Activated CD4-positive, alpha-beta T cell treated with anti-CD3 and anti-CD28 coated beads for 36 hours (primary cell): ENCODE measurements at places on chromosomes 3 and 15. TPM values are rescaled to one million over a fixed set of nuclear protein-coding genes. Genes with fewer than 3 reads are reported as not detected.

- no peak for DNase-seq
Measured at GRCh38 chr15:79257454-79257853, 25.1 kb upstream of the ANKRD34C start.

DNA sequence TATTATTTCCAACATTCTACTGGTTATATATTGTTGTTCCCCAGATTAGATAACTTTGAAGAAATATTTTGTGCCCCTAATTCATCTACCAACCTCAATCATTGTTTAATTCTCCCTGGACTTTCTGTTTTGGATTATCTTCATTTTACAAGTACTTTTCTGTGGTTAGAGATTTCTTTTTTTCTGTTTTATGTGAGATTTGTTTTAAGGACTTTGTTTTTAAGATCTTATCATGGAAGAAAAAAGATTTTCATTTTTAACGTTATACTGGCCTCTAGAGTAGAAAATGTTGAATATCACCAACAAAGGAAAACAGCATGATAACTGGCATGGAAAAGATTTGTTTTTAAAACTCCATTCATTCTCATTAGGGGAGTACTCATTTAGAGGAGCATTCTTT, 210.9 kb upstream of the KCNMB2 start:
- DNase-seq: no peak

GRCh38 chr3:18643281-18643680, 218.1 kb upstream of the SATB1 start:
- DNase-seq: peak; percentile 24

- no peak for DNase-seq
Measured at GRCh38 chr3:191388823-191389222, 58.5 kb upstream of the UTS2B start.

DNA sequence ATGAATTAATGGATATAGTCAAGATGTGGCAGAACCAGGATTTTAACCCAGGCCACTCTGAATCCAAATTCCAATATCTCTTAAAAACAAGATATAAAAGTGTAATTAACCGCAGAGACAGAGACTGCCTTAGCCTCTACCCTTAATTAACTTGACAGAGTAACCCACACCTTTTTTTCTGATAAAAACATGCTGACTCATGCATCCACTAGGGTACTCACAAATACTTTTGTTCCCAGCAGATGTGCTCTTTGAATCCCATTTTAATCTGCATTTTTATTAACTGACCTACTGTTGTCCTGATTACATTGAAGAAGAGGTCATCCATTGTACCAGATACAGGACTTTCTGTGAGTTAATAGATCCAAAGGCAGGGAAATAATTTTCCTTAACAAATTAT, 278.3 kb downstream of the CHL1 start:
- DNase-seq: no peak

- DNase-seq: peak; percentile 76
Measured at GRCh38 chr15:74776821-74777768, 4.8 kb upstream of the CSK start.

GRCh38 chr3:15858547-15859506, 61.0 kb upstream of the ANKRD28 start:
- peak; percentile 80 for DNase-seq

DNA sequence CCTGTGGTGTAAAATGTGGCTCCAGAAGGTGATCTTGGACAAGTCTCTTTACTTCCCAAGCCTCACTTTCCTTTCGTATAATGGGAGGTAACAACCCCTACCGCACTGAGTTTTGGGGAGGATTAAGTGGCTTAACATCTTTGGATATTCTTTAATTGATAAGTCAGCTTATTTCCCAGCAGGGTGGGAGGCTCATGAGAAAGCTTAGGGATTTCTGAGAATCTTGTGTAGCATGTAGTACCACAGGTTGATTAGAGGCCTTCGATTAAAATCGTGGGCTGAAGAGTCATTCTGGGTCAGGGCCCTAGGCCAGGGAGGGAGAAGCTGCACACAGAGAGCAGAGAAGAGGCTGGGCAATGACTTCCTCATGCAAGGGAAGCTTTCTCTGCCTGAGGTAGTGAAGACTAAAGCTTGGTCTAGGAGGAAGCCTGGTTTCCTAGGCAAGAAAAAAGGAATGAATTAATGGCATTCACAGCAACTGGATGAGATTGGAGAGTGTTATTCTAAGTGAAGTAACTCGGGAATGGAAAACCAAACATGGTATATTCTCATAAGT, 1.5 kb upstream of the NMNAT3 start:
- DNase-seq: no peak

- peak; percentile 87 for DNase-seq
Measured at GRCh38 chr3:186783731-186784515, 546 bp downstream of the EIF4A2 start.

DNA sequence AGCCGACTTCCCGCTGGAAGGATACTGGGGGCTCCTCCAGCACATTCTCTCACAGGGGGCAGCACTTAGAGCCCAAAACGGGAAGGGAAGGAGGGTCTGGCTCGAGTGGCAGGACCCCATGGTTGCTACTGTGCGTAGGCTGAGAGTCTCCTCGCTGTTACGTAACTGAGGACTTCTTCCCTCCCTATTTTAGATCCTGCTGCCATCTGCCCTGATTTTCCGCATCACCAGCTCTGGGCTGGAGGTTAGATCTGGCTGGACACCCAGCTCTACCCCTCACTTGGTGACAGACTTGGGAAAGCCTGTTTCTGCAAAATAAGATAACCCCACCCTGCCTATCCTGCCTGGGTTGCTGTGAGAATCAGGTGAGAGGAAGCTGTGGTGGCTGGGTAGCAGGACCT, 47.7 kb downstream of the BDH1 start:
- no peak for DNase-seq

- peak; percentile 41 for DNase-seq
Measured at GRCh38 chr3:106337116-106337515, 468.3 kb upstream of the CBLB start.

- no peak for DNase-seq
Measured at GRCh38 chr3:151074256-151074655, 11.2 kb upstream of the MED12L start.

DNA sequence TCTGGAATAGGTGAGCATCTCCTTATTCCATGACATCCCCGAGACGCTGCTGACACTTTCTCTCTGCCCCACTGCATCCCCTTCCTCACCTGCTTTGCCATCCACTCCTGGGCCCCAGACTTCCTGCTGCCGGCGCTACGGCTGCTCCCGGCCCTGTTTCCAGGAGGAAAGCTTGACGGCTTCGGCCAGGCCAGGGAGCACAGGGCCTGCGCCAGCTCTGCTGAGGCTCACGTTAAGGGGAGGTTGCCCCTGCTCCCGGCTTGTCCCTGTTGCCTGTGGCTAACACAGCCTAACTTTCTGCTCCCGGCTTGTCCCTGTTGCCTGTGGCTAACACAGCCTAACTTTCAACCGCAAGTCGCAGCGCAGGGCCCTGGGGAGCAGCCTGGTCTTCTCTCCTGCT, 177.3 kb upstream of the RGMA start:
- DNase-seq: no peak

DNA sequence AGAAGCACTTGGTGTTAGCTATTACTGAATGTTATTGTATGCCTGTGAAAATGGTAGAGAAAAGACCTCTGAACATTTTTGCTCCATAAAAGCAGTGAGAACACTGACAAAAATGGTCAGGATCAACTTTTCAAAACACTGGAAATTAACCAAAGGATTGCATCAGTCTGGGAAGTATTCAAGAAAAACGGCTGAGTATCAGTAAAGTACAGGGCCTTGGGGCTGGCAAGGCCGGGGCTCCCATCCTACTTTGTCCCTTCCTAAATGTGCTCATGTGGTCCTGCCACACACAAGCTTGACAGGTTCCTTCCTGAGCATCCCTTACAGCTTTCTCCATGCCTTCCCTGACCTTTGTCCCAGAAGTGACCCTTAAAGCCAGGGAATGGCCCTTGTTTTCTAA, 84.0 kb downstream of the CFAP20DC start:
- no peak for DNase-seq

DNA sequence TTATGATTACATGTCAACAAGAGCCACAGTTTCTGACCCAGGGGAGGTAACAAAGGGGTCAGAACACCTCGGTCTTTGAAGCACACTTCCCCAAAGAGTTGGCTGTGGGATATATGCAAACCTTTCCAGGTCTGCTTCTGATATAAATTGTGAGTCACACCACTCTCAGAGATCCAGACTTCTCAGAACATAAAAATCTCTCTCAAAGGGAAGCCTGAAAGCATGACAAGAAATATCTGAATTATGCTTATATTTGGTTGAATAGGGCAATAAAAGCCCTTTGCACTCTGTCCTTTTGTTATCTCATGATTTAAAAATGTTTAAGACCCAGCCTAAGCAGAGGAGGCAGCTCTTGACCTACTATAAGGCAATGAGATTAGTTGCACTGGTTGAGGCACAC, 56.8 kb downstream of the MYH15 start:
- DNase-seq: no peak

GRCh38 chr3:13406190-13406589, 13.9 kb downstream of the NUP210 start:
- DNase-seq: no peak

- DNase-seq: no peak
Measured at GRCh38 chr3:6204891-6205290, 656.0 kb upstream of the GRM7 start.

DNA sequence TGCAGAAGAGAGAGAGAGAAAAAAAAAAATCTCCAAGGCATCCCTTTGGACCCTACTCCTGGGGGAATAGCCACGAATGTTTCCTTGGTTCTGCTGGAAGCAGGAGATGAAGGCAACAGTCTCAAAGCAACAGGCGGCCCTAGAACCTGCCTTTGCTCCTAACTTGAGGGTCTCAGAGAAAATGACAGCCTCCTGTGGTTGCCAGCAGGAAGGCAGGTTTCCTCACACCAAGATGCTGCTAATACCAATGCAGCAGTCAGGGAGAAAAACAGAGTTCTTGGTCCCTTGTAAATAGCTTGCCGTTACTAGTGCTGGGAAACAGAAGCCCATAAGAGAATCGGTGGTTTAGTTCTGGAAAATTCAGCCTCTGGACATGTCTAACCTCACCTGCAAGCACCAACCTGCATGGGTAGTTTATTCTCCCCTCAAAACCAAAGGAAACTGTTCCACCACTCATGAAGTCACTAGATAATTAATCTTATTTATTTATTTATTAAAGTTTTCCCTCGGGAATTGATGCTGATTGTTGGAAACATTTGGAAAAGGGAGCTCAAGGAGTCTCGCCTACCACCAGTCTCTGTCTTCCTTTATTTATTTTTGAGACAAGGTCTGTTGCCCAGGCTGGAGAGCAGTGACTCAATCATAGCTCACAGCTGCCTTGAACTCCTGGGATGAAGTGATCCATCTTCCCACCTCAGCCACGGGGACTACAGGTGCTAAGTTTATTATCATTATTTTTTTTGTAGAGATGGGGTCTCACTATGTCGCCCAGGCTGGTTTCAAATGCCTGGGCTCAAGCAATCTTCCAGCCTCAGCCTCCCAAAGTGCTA, 883 bp upstream of the FRMD4B start:
- no peak for DNase-seq

The LIPC gene
- 0.30 TPM for total RNA-seq

The MCF2L2 gene
- total RNA-seq: 1.9 TPM

The SNURF gene
- 2.5 TPM for total RNA-seq

The GOLGA6D gene
- total RNA-seq: not detected
